ENCODE measurements at places on chromosomes 2 and 18.

- no peak for DNase-seq
Observed at GRCh38 chr2:236162882-236163470, 5.2 kb downstream of the GBX2 start.

- DNase-seq = no peak
Observed at GRCh38 chr2:104769096-104769495, 84.8 kb upstream of the POU3F3 start.

DNA sequence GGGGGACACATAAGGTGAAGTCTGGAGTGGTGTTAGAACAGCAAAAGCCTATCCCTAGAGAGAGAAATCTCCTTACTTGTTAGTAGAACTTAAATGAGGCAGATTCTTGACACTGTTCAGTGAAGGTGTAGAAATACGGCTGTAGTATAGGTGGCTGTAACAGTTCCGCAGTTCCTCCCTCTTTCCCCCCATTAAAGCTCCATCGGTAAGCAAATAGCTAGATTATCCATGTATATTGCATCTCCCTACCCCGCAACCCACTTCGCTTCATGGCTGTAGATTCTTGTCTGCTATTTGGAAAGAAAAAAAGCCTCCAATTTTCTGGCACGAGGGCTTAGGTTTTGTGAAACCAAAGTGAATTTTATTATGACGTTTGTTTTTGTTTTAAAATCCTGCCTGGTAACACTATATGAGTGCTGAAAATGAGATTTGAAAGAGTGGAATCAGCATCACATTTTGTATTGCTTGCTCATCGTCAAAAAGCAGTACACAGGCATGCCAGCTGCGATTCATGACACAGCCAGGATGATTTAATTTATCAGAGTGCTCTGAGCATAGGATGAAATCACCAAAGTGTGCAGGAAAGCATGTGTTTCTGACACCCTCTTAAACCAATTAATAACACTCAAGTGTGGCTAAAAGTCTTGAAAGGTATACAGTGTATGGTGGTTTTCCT lies 1.4 kb downstream of the FAM171B start:
- DNase-seq = no peak

DNA sequence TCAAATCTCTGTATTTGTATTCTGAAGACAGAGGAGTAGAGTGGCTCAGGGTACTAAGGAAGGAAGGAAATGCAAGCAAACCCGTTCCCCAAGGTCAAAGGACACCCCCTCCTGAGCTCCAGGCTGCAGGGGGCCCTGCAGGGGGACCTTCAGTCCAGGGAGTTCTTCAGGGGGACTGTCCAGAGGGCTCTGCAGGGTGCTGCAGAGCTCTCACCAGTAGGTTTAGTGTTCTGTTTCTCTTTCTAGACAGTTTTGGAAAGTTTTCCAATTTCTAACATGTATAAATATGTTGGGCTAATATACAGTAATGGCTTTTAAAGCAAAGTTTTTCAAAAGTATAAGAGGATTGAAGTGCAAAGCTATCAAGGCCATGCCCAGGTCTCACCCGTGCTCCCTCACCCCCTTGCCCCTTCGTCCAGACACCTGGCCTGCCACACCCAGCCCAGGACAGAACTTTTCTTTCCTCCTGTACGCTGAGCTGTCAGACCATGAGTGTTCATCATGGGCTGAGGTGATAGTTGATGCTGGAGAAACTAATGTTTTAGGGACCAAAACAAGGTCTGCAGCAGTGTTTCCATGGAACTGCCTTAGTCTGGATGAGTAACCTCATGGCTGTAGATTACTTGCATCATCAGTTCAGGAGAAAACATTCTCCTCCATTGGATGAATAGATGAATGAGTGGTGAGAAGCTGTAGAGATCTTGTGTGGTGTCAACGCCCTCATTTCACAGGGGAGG lies 134.2 kb downstream of the GLI2 start:
- no peak for DNase-seq

DNA sequence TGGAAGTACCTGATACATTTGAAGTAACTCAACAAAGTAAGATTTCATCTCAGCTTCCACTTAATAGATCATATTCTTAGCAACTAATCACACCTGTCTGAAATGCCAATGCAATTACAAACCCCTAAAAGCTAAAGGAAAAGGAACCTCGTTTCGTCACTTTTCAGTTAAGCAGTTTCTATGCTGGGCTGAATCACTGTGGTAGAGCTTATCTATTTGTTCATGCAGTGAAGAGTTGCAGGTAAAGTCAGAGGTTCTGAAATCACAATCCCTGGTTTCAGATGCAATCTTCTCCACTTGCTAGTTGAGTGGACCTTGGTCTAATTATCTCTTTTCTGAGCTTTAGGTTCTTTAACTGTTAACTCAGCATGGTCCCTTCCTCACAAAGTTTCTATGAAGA lies 6.3 kb downstream of the HRH4 start:
- no peak for DNase-seq

DNA sequence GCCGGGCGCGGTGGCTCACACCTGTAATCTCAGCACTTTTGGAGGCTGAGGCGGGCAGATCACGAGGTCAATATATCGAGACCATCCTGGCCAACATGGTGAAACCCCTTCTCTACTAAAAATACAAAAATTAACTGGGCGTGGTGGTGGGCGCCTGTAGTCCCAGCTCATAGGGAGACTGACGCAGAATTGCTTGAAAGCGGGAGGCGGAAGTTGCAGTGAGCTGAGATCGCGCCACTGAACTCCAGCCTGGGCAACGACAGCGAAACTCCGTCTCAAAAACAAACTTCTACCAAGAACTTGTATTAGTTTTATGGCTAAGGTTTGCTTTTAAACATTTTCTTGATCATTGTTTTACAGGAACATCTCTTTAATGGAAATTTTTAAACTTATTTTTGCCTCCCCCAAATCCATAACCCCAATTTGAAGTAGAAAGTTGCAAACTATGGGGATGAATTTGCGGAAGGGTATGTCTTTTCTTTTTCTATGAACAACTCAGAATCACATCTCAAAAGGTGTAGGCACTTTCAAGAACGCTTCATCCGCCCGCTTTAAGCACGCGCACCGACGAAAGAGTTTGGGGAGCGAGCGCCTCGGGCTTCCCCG lies 46.8 kb upstream of the PTMA start:
- no peak for DNase-seq

GRCh38 chr2:101793277-101793969 lies 95.9 kb downstream of the MAP4K4 start:
- DNase-seq = no peak

- no peak for DNase-seq
Observed at GRCh38 chr18:23452347-23452727, 750 bp upstream of the RIOK3 start.

- no peak for DNase-seq
Observed at GRCh38 chr2:145961846-145962245, 1441.9 kb upstream of the ZEB2 start.

GRCh38 chr2:39429746-39430145 lies 7.3 kb downstream of the MAP4K3 start:
- DNase-seq = no peak

- no peak for DNase-seq
Observed at GRCh38 chr2:208134928-208135586, 5.4 kb upstream of the CRYGC start.

Measured in stimulated activated CD8-positive, alpha-beta memory T cell treated with anti-CD3 and anti-CD28 coated beads, Interleukin-15, amount 100 ng/mL, for 24 hours (primary cell).